ENCODE measurements at places on chromosomes 1 and 21.

DNA sequence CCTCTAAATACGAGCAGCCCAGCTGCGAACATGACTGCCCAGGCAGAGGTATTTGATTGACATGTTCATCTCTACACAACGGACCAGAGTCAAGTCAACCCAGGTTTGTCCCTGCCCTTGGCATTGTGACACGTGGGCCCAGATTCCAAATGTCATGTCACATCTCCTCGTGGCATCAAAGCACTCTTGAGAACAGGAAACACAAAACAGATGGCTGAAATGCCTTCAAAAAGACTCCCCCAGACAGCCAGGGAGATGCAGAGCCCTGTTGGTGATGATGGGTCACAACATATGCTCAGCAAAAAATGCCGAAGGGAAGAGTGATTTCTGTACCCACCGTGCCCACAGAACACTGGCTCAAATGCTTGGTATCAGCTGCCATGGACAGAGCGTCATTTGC, 337.8 kb upstream of the DAB1 start:
- DNase-seq: no peak

GRCh38 chr1:25072461-25072860, 142.4 kb upstream of the RUNX3 start:
- no peak for DNase-seq

GRCh38 chr1:73517603-73518191, 680.3 kb downstream of the LRRIQ3 start:
- DNase-seq: no peak

GRCh38 chr1:202616355-202616915, 93.8 kb downstream of the SYT2 start:
- DNase-seq: no peak

GRCh38 chr1:228695015-228695955, 40.0 kb upstream of the RHOU start:
- DNase-seq: no peak

GRCh38 chr1:161915051-161915503, 108.6 kb downstream of the OLFML2B start:
- DNase-seq: no peak

DNA sequence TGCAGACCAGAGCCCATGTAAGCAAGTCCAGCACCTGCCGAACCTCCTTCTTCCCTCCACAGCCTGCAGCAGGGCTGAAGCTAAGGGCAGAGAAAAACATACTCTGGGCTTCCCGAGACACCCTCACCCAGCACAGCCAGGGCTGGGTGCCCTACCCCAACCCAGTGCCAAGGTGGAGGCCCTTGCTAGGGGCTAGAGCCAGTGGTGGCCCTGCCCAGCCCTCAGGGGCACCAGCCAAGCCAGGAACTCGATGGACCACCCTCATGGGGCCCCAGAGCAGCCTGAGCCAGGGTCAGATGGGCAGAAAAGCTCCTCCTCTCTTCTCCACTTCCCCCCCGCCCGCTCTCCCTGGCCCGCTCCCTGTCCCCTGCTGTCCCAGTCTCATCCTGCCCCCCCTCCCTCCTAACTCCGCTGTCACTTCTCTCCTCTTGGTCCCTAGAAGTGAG, 15.9 kb downstream of the TNFRSF25 start:
- no peak for DNase-seq

DNA sequence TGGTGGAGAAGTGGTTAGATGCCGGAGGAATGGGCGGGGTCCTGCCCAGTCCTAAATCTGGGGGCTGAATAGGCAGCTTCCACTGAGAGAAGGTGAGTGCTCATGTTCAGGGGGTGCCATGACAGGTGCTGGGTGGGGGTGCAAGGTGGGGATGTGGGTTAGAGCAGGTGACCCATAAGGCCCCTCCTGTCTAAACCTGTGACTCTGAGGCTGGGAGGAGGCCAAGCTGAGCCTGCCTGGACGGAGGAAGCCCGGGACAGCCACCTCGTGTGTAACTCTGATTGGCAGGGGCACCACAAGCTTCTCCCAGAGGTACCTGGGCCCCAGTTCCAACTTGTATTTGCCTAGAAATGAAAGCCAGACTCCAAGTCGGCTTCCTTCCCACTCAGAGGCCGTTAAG, 10.7 kb downstream of the GPR157 start:
- DNase-seq: no peak

DNA sequence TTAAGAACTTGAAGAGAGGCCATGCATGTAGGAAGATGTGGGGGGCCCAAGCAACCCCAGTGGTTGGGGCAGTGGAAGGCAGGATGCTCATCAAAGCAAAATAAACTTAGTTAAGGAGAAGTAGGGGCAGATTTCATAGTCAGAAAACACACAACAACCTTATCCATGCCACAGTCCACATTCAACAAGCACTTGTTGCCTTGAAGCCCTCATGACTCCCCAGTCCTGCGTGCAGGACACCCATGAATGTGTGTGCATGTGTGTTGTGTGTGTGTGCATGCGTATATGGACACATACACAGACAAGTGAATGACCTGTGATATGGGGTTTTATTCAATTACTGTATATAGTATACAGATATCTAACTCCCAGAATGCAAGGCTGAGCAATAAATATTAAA, 186.9 kb downstream of the PSMG1 start:
- DNase-seq: no peak

GRCh38 chr21:26686278-26686677, 113.2 kb upstream of the CYYR1 start:
- DNase-seq: peak; percentile 39

GRCh38 chr1:67674260-67675011, 10.6 kb upstream of the GADD45A start:
- no peak for DNase-seq

GRCh38 chr1:77680173-77680572, 2.3 kb downstream of the ZZZ3 start:
- no peak for DNase-seq

- DNase-seq: no peak
Measured at GRCh38 chr1:55723001-55723400, 507.8 kb upstream of the USP24 start.

- no peak for DNase-seq
Measured at GRCh38 chr21:35469498-35469897, 420.4 kb upstream of the RUNX1 start.

DNA sequence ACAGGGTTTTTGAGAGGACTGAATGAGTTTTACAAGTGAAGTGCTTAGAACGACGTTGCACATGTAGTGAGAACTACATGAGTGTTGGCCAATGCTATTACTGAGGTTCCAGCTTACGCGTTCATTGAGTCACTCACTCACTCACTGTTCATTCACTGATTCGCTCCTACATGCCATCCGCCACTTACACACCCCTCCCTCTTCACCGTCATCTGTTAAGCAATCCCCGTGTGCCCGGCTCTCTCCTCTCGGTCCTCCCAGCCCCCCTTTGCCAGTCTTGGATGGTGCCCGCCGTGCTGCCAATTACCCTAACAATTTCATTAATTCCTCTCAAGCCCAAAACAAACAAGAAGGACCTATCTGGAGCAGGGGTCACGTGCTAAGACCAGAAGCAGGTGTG, 27.3 kb upstream of the EPHA2 start:
- no peak for DNase-seq

GRCh38 chr1:96843196-96843595, 121.6 kb downstream of the PTBP2 start:
- no peak for DNase-seq

DNA sequence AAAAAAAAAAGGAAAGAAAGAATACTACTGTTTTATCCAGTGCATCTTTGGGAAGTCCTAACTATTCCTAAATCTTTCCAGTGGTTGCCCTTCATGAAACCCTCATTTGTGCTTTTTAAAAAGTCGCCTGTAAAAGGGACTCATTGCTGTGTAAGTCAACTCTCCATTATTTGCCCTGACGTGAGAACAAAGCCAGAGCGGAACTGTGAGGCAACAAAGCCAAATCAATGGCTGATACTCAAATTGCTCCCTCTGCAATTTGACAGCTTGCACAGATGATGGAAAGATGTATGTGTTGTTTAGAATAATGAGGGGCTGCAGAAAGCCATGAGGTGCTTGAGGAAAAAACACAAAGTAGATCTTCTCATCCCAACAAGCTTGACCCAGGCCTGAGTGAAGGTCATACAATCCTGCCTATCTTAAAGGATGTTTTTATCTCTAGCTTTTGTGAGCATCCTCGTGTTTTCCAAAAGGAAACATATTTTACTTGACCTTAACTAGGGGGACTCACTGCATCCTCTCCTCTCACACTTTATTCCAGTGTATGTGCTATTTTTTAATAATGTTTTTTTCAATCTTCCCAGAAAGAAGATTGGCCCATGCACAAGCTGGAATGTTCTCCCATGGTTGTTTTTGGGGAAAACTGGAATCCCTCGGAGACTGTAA, 33.4 kb downstream of the SMYD2 start:
- DNase-seq: no peak

GRCh38 chr1:31218705-31219104, 21.0 kb downstream of the NKAIN1 start:
- DNase-seq: no peak

DNA sequence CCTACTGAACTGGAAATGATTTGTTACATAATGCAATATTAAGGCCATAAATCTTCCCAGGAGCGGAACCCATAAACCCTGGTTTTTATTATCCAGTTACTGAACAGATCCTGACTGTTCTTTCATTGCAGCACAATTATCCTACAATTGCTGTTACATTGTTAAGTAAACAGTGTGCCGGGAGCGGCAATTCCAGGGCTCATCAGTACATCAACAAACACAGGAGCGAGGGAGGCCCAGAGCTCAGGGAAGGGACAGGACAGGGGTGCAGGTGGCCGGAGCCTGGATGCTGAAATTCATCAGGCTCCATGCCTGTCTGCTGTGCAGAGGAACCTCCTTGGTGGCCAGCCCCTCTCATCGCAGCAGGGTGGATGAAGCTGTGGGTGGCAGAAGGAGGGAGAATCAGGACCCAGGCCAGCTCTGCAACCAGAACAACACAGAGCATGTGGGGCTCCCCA, 544.7 kb downstream of the NPHP4 start:
- no peak for DNase-seq

- DNase-seq: no peak
Measured at GRCh38 chr1:54836594-54836993, 35.5 kb upstream of the TTC22 start.

GRCh38 chr1:205298191-205298994, 23.2 kb downstream of the NUAK2 start:
- no peak for DNase-seq

GRCh38 chr1:167617153-167618147, 12.6 kb upstream of the RCSD1 start:
- peak; percentile 92 for DNase-seq

- DNase-seq: no peak
Measured at GRCh38 chr1:225886159-225887029, 2.6 kb downstream of the LEFTY1 start.

GRCh38 chr1:3695326-3696217, 43.3 kb downstream of the TP73 start:
- peak; percentile 26 for DNase-seq

DNA sequence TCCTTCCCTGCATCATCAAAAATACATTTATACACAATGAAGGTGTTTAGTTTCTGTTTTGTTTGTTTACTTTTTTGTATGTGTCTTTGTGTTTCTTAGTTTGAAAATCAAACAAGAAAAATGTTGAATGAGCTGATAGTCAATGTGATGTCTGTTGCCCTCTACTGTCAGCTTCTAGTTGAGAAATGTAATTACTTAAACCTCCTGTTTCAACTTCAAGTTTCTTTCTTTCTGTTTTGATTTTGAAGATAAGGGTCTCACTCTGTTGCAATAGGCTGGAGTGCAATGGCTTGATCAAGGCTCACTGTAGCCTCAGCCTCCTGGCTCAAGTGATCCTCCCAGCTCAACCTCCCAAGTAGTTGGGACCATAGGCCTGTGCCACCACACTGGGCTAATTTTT, 37.5 kb downstream of the SPTA1 start:
- DNase-seq: no peak
